ENCODE measurements at places on chromosomes 2 and 18.
A peak's percentile ranks its signal among the peaks of the same experiment; 100 is the strongest.

DNA sequence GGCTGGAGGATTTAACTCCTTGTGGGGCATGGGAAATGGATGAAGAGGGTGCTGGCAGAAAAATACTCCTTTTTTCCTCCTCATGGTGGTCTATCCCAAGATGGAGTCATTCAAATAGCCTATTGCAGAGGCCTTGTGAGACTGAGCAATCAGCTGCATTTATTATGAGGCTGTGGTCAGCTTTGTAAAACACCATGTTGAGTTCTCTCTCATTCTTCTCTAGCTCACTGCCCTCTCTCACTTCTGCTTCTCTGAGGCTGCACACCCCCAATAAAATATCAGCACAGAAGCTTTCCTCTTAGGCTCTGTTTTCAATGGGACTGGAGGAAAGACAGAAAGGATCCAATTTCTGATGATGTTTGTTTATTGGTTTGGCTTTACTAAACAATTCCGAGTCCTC lies 467.1 kb downstream of the ADCYAP1 start:
- DNase-seq = no peak

DNA sequence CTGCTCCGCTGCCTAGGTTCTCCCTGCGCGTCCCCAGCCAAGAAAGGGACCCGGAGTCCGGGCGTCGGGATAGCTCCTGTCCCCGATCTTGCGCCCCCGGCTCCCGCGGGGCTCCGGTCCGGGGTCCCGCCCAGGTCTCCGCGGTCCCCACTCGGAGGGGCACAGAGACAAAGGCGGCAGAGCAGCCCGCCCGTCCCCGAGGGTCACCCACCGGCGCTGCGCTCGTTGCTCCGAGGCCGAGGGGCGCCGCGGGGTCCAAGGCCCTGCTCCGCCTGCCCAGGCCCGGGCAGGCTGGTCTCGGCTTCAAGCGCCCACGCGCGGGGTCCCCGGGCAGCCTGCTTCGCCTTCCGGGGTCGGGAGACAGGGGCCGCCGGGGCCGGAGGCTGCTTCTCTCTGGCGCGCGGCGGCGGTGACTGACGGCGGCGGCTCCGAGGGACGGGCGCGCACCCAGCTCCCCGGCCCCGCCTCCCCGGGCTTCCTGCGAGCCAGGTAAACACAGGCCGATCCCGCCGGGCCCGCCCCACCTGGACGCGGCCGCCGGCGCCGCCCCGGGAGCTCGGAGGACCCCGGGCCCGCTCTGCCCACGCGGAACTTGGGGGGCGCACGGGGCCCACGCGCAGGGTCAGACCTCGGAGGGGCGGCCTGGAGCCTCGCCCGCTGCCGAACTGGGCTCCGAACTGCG lies at the start of gene MBP:
Gene MBP, minus strand, starts transcription at position 415 of the 682 bp plus-strand sequence. CDS start 27,522 bp downstream, outside the sequence.
- no peak for DNase-seq

- no peak for DNase-seq
Observed at GRCh38 chr2:239587841-239588240, 187.0 kb upstream of the HDAC4 start.

DNA sequence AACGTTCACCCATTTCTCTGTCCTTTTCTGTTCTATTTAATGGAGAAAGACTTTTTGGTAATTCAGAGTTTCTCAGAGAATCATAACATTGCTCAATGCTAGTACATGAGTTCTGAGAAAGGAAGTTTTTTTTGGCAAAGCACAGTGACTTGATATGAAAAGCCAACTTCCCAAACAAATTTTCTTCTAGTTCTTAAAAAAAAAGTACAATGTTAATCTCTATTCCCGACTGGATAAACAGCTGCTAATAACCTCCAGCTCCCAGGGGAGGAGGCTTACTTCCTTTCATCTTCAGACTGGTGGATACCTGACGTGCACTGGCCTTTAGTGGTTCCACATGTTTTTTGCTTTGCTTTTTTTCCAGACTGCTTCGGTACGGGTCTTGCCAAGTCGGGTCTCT lies 284.6 kb upstream of the CCDC68 start:
- peak; percentile 80 for DNase-seq

DNA sequence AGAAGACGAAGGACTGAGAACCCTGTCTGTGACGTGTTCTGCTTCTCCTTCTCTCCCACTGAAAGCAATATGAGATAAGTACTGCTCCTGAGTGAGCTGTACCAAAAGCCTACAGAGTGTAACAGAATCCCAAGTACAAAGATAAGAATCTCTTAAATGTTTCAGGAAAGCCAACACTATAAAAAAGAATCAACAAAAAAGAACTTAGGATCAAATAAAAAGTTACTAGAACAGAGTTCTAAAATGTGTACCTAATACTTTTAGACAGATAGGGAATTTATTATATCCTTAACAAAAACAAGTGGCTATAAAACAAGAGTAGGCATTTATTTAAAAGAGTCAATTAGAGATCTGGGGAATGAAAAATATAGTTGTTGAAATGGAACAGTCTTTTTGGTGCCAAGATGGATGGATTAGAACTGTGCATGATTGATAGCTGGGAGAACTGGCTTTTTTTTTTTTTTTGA lies 49.0 kb downstream of the NCOA1 start:
- DNase-seq = no peak

- DNase-seq = no peak
Observed at GRCh38 chr18:22285361-22286140, 116.2 kb downstream of the GATA6 start.

GRCh38 chr18:23401400-23402347 lies 51.4 kb upstream of the RIOK3 start:
- no peak for DNase-seq

- no peak for DNase-seq
Observed at GRCh38 chr2:17894556-17894955, 16.1 kb downstream of the KCNS3 start.

GRCh38 chr2:66582104-66582986 lies 147.4 kb downstream of the MEIS1 start:
- DNase-seq = no peak

GRCh38 chr2:196520605-196521004 lies 118.9 kb upstream of the CCDC150 start:
- no peak for DNase-seq

GRCh38 chr2:30960213-30960612 lies 153.0 kb upstream of the CAPN13 start:
- no peak for DNase-seq

- no peak for DNase-seq
Observed at GRCh38 chr2:101361522-101361921, 25.8 kb downstream of the CREG2 start.

GRCh38 chr2:113164215-113164929 lies 9.4 kb upstream of the PSD4 start:
- DNase-seq = no peak

DNA sequence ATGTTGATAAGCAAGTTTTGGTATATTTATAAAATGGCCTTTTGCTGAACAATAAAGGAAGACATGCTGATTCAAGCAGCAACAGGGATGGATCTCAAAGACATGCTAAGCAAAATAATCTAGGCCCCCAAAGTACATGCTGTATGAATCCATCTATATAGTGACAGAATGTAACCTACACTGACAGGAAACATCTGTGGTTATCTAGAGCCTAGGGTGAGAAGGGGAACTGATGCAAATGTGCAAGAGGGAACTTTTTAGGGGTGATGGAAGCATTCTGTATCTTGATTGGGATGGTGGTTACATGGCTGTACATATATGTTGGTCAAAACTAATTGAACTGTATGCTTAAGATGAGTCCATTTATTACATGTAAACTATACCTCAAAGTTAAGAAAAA lies 24.2 kb downstream of the CNRIP1 start:
- DNase-seq = no peak

GRCh38 chr2:161990036-161990435 lies 84.0 kb downstream of the DPP4 start:
- no peak for DNase-seq

DNA sequence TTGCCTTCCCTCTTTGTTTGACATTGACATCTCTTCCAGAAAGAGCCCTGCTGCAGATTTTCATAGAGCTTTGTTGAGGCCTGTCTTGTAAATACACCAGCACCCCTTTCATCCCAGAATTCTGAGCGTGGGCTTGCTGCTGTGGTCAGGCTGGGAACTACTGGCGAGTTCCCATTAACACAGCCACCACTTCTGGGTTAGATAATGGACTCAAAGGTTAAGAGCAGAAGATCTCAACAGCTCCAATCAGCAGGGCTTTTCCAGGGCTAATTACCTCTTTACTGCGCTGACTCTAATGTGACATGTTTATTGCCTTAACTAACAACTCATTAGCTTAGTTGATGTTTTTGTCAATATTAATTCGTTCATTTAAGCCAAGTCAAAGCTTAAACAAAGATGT lies 235.9 kb upstream of the BOD1L2 start:
- DNase-seq = no peak

GRCh38 chr2:75865702-75866101 lies 155.0 kb upstream of the GCFC2 start:
- DNase-seq = no peak

DNA sequence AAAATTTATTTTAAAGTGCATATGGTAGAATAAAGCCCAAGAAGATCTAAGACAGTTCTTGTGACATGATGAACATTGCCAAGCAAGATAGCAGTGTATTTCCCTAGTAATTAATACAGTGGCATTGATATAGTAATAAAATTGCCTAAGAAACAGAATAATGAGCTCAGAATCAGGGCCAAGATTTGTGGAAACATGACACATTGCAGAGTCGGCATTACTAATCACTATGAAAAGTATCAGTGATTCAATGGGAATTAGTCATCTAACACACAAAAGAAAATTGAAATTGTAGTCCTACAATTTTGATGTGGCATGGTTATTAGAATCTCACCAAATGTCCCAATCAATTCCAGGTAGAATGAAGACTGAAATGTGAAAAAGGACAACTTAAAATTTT lies 243.0 kb upstream of the CYRIA start:
- no peak for DNase-seq

DNA sequence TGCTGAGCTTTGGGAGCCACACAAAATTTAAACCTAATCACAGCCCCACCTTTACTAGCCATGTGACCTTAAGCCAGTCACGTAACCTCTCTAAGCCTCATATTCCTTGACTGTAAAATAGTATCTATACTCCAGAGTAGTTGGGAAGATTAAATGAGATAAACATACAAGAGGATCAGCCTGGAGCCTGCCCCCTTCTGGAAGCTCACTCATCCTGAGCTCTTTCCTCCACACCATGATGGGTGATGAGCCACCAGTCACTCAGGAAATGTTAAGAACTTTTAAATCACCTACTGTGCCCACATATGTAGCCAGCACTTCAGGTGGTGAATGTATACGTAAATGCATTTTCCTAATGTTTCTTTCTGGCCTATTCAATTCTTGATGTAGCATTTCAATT lies 195.9 kb upstream of the DDX18 start:
- DNase-seq = no peak

GRCh38 chr18:64220941-64221340 lies 72.1 kb upstream of the LINC00305 start:
- DNase-seq = no peak

GRCh38 chr2:18186816-18187613 lies 308.5 kb downstream of the KCNS3 start:
- DNase-seq = no peak

GRCh38 chr2:42797281-42797680 lies 4.9 kb upstream of the HAAO start:
- DNase-seq = no peak

- no peak for DNase-seq
Observed at GRCh38 chr2:45403036-45403435, 208.0 kb downstream of the SRBD1 start.

GRCh38 chr2:72745679-72746368 lies 80.0 kb downstream of the EXOC6B start:
- peak; percentile 70 for DNase-seq

DNA sequence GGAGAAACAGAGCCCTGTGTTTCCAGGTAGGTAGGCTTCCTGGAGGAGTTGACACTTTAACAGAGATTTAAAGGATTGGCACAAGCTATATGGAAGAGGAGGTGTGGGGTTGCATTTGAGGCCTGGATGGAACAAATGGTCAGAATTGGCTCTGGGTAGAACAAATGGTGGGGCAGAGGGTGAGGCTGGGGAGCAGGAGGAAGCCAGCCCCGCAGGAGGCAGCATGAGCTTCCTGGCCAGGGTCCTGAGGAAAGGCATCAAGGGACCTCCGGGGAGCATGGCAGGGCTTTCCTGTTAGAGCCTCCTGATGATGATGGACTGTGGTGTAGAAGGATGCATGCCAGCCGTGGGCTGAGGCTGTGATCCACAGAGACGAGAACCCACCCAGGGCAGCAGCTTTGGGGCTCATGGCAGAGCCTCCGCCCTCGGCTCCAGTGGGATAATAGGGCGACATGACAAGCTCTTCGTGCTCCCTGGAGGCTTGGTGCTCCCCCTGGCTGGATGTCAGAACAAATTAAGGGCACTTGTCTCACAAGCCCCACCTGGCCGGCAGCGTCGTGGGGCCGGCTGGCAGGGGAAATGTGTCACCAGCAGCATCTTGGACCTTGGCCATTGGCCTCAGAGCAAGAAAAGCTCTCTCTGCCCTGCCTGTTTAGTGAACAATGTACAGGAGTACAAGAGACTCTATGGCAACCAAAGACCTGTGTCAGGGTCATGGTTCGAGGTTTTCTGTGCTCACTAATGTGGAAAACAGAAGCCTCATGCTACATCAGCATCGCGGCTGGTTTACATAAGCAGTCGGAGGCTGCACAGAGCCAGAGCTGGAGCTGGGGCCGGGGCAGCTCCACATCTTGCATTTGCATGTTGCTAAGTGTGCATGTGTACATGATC lies 153.5 kb downstream of the MYCN start:
- DNase-seq = no peak

DNA sequence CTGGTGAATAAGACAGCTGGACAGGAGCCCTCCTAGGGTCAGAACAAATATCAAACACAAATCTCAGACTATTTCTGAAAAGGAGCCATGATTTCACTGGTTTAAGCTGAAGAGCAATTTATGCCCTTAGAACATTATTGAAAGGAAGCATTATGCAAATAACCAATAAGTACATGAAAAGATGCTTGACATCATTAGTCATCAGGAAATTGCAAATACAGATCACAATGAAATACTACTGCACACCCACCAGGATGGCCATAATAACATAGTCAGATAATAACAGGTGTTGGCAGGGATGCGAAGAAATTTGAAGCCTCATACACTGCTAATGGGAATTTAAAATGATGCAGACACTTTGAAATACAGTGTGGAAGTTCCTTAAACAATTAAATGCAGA lies 176.4 kb upstream of the RAB6C start:
- no peak for DNase-seq

- DNase-seq = no peak
Observed at GRCh38 chr2:15832849-15833680, 107.3 kb upstream of the MYCN start.

DNA sequence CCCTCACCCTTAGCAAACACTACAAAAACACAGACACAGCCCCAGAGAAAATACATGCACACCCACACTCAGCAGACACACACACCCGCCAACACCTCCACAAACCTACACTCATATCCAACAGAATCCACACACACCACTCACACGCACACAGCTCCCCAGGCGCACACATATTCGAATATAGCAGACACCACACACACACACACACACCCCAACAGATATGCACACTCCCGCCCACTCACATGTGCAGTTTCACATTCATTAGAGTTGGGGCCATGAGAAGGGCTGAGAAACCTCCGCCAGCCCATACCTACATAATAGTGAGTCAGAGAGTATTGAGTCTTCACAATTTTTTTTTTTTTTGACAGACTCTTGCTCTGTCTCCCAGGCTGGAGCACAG lies 29.4 kb upstream of the NOTO start:
- DNase-seq = no peak

Data from muscle of arm (tissue), 14 donors.